ENCODE measurements at places on chromosomes 3 and 15.

- no peak for DNase-seq
These were observed 16.4 kb upstream of the HCLS1 start for GRCh38 chr3:121677141-121677540.

DNA sequence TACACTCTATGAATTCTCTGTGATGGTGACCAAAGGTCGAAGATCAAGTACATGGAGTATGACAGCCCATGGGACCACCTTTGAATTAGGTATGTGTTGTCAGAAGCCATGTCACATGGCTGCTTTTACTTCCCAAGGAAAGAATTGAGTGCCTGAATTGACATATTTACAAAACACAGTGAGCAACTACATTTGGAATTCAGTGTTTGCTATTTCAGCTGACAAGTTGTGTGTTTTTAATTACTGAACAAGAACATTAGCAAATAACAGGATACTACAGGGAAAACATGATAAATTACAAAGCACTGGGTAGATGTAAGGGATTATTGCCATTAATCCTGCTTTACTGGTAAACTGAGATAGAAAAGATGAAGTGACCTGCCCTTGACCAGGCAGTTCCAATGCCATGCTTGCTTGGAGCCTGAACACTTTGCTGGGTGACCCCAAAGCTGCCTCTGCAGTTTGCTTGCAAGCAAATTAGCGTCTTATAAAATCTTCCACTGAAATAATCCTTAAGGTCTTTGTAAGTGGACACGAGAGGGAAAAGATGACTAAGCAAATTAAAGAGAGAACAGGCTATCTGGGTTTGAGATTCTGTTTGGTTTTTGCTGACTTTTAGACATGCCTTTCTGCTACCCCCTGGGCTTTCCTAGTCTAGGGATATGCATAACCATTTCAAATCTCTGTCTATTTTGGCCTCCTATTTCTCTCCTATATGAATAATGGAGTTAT lies 98.2 kb downstream of the HCN4 start:
- DNase-seq: no peak

DNA sequence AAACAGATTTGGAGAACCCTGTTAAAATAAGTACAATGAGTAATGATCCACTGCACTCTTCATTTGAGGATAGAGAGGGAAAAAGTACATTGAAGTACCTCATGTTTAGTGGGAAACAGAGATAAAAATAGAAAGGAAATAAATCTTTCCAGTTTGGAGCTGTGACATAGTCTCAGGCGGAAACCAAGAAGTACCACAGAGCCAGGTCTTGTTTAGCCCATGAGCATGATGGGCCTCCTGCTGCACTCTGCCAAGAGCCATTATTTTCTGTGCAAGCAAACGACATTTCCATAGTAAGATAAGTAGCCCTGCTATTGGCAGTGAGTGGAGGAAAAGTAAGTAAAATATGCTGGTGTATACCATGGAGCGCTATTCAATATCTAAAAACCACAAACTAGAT lies 796.1 kb downstream of the TBL1XR1 start:
- DNase-seq: no peak

DNA sequence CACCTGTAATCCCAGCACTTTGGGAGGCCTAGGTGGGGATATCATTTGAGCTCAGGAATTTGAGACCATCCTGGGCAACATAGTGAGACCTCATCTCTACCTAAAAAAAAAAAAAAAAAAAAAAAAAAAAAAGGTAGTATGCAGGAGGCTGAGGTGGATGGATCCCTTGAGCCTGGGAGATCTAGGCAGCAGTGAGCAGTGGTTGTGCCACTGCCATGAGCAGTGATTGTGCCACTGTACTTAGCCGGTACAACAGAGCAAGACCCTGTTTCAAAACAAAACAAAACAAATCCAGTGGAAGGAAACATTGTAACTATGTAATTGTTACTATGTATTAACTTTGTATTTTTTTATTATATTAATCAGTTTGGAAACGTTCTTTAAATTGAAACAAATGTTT lies 5.9 kb downstream of the FEM1B start:
- no peak for DNase-seq

DNA sequence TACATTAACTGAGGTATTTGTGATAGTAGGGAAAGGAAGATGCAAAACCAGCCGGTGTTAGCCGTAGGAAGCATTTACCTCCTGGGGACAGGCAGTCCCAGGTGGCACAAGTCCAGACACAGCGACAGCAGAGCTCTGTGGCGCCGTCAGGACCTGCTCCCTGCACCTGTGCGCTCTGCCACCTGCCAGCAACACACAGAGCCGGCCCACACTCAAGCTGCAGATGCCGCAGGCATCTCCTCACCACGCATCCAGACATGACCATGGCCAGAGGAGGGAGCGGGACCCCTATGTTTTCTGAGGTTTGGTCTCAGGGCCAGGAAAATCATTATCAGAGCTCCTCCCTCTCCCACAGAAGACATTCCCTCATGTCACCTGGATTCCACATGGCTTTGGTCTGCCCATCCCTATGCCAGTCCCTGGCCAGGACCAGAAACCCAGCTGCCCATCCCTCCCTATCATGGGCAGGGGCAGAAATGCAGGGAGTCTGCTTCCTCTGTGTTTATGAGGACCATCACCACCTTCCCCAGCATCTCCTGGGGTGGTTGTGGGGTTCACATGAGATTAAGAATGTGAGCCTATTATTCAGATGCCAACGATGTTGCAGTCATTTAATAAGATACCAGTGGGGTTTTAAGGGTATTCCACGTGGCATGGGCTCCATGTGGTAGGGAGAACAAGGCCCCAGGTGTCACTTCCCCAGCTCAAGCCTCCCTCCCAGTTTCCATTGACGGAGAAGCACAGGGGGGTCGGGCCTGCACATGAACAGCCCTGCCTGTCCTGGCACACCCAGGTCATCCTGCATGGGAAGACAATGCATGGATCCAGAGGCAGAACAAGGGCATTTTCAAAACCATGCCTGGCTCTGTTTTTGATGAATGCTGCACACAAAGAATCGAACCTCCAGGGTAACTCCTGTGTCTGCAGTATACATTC lies 251.1 kb downstream of the OCA2 start:
- DNase-seq: no peak

DNA sequence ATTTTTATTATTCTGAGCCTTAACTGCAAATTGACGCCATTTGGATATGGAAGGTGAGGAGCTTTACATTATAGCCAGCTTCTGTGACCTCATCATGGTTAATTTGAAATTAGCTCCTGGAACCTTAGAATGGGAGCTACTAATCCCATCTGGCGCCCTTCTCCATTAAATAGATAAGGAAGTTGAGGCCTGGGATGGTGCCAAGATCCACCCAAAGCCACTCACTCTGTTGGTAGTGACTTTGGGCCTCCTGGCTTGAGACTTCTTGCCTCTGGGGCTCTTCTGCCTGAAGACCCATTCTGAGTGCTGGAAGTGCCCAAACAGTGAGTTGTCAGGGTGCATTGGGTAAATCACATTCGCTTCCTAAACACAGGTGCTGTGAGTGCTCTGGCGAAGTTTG lies 12.0 kb upstream of the HMCES start:
- no peak for DNase-seq

DNA sequence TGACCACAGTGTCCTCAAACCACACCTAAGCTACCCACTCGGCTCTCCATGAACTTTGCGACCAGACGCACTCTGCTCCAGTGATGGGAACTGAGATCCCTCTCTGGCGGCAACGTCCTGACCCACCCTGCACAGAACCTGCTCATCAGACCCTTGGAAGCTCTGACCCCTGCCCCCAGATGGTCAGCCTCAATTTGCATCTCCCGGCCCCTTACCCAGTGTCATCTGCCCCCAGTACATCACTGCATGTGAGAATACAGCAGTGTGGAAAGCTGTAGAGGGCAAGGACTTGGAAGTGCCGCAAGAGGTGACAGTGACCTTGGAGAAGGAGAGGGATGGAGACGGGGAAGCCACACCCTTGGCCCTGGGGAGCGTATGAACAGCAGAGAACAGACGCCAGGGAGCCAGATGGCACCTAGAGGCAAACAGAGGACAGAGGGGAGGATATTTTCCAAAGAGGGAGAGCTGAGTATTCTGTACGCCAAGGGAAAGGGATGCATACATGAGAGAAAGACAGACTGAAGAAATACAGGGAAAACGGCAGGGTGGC lies 192.0 kb downstream of the XXYLT1 start:
- no peak for DNase-seq

DNA sequence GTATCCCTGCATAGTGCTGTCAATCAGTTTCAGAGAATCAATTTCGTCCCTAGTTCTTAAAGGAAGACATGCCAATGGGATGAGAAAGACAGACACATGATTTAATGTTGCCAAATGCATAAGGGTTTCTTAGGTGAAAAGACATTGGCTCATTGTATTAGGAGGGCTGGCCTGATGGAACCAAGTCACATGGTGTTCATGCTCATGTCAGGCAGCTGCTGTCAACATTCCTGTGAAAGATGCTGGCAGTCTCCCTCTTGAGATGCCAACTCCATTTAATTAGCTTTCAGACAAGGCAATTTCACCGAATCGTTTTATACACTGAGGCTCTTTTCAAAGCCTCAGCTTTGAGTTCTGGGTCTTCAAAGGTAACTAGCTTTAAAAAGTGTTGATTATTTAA lies 16.1 kb upstream of the IL1RAP start:
- no peak for DNase-seq

GRCh38 chr3:49803465-49804140 lies 542 bp downstream of the INKA1 start:
- DNase-seq: no peak

- DNase-seq: no peak
These were observed 23.2 kb upstream of the RARRES1 start for GRCh38 chr3:158755421-158755820.

- no peak for DNase-seq
These were observed 1006.7 kb downstream of the ROBO1 start for GRCh38 chr3:78761126-78761525.

GRCh38 chr15:47744496-47744895 lies 27.2 kb downstream of the SEMA6D start:
- DNase-seq: no peak

DNA sequence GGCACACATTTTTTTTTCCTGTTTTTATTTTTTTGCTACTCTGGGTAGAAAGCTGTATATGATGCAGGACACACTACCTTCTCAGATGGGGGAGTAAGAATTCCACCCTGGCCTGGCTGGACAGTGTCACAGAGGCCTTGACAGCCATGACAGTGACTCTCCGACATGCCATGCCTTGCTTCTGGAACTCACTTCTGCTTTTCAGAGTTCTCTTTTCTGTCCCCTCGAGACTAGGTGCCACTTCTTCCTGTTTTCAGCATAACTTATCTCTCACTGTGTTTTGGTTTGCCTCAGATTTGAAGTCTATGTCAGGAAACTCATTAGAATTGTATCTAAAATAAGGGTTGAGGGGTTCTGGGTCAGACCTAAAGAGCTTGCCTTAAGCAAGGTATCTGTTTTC lies 69.1 kb upstream of the SEC13 start:
- DNase-seq: no peak

DNA sequence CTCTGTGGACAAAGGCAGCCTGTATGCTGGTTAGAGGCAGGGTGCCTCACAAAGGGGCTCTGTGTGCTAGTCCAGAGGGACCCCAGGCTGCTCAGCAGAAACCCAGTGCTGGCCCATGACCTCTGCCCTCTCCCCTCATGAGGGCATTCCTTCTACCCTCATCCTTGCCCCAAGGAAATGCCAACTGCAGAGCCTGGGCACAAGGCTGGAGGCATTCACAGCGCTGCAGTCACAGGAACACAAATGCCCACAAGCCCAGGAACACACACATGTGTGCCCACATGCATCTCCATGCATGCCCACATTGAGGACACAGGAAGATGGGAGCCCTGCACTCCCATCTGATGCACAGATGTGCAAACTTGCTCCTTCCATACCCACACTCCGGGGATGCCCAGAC lies 3.8 kb downstream of the INKA1 start:
- no peak for DNase-seq

DNA sequence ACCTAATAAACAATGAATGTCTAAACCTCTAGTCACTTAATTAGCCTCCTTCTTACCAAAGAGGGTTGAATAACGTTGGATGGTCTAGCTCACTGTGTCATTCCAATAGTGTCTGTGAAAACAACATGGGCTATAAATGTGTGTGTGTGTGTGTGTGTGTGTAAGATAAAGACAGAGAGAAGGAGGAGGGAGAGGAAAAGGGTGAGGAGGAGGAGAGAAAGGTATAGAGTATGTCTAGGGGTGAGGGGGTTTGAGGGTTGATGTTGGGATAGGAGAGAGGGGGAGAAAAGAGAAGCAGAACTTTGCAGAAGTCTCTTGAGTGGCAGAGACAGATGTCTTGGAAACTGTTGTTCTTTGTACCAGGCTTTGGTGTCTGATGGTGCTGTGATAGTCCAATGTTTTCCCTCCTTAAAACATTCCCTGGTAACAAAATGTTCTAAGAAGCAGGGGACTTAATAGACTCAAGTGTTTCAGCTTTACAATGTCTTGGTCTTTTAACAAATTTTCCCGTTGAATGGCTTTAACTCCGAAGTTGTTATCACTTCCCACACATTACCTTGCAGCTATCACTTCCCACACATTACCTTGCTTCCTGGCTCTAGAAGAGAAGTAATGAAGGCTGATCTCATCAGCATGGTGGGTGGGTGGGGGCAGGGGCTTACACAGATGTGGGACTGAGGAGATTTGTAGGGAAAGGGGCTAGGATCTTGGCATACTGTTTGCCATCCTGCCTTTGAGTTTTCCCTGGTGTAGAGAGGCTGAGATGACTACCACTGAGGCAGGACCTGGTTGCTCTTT lies 57.8 kb upstream of the ETV5 start:
- no peak for DNase-seq

GRCh38 chr3:71466483-71466882 lies 117.0 kb downstream of the FOXP1 start:
- no peak for DNase-seq

DNA sequence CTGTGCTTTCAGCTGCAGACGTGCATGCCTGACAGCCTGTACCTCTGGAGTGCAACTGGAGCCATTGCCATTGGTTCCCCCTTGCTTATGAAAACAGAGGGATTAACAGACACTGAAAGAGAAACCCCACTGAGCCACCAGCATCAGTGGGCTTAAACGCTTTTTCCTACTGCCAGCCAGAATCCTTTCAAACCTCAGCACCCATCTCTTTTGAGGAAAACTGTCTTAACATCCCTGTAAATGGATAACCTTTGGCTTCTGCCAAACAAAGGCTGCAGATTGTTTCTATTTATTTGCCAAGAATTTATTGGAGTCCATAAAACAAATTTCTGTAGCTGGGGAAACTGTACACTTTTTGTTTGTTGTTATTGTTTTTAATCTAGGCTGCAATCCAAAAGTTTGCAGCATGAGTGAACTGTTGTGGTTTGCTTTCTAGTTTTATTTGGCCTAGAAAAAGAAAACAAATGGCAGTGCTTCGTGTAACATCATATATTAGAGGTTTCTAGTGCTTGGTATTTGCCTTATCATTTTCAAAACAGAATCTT lies 369.2 kb upstream of the IL12A start:
- DNase-seq: no peak

DNA sequence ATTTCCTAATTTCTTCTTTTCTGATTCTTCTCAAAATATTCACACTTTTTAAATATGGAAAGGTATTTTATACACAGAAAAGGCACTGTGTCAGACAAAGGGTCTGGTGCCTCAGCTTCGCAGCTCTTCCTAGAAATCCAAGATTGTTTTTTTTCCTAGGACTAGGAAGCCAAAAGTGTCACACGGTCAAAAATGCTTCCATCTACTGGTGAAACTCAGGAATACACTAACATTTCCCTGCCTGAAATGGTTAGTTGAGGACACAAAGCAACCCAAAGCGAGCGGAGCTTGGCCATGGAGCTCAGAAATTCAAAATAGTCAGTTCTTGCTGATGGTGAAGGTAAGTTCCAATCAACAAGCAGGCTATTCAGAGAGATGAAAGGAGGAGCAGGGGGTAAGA lies 426.5 kb upstream of the RASGRP1 start:
- no peak for DNase-seq

- no peak for DNase-seq
These were observed 437.2 kb downstream of the EPHB1 start for GRCh38 chr3:135232226-135232625.

GRCh38 chr15:57138349-57138788 lies 219.9 kb downstream of the TCF12 start:
- DNase-seq: peak; percentile 1
